ENCODE measurements at places on chromosomes 5 and 9. TPM values are rescaled to one million over a fixed set of nuclear protein-coding genes. Genes with fewer than 3 reads are reported as not detected.

DNA sequence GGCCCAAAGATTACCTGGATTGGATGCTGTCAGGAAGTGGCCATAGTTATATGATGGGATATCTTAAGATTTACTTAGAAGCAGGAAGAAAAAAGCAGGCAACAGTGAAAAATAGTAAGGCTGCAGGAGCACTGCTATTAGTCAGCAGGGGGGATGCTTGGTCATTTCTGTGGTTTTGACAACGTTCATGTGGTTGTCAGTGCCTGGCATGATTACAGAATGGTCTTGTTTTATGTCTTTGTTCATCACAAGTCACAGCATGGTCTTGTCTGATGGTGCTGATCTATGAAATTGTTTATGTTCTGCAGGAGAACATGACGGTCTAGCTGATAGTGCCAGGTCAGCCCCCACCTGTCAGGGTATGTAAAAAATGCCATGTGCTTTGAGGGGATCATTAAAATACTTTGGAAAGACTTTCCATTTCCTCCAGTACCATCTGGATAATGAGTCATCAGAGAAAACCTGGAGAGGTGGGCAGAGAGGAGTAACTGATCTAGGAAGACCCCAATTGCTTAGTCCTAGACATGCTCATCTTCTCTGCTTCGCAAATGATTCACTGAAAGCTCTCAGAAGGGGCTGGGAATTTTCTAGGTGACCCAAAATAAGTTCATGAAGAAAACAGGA lies 48.5 kb downstream of the PLGRKT start:
- no peaks in the 10 kb centered on the region for H3K27me3 ChIP-seq
- H3K4me1 ChIP-seq, result no peaks in the 10 kb centered on the region
- H3K36me3 ChIP-seq, result no peaks in the 10 kb centered on the region
- DNase-seq, result no peak
- H3K27ac ChIP-seq, result no peak overlapping the region

DNA sequence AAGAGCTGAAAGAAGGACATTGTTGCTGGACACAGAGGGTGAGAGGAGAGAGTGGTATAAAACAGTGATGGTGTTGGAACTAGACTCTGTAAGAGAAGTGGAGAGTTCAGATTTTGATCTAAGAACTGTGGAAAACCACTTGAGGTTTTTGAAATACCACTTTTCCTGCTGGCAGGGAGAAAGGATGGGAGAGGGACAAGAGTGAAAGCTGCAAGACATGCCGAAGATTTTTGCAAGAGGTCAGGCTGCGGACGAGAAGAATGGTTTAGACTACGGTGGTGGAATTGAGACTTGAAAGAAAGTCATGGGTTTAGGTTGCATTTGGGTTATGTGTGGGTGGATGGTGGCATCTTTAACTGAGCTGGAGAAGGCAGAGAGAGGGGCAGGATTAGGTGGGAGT lies 202.2 kb upstream of the RPS23 start:
- no peaks in the 10 kb centered on the region for H3K27me3 ChIP-seq

- H3K27me3 ChIP-seq, result no peaks in the 10 kb centered on the region
- no peaks in the 10 kb centered on the region for H3K4me1 ChIP-seq
- H3K27ac ChIP-seq, result no peak overlapping the region
- DNase-seq, result no peak
Measured at GRCh38 chr5:106894964-106895363, 775.8 kb downstream of the EFNA5 start.

DNA sequence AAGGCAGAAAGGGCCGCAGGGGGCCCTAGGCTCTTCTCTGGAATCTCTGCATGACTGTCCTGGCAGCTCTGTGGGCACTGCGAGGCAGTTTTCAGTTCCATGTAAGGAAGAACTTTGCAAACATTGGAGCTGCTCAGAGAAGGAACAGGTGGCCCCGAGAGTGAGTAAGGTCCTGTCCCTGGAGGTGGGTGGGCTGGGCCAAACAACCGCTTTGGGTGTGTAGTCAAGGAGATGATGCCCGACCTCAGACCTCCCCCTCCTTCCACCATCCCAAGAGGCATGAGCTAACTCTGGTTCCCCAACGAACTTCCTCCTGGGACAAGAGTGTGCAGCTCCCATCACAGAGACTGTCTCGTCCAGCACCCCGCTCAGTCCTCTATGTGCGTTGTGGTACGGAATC lies 20.5 kb downstream of the CSF1R start:
- H3K36me3 ChIP-seq, result no peaks in the 10 kb centered on the region
- H3K4me1 ChIP-seq, result peaks cover 15% of the 10 kb centered on the region
- H3K27ac ChIP-seq, result no peak overlapping the region
- H3K27me3 ChIP-seq, result no peaks in the 10 kb centered on the region
- DNase-seq, result no peak

- H3K4me3 ChIP-seq, result no peak overlapping the region
- no peaks in the 10 kb centered on the region for H3K4me1 ChIP-seq
- DNase-seq, result no peak
- H3K27me3 ChIP-seq, result no peaks in the 10 kb centered on the region
Measured at GRCh38 chr9:16371306-16371705, 499.2 kb downstream of the BNC2 start.

GRCh38 chr5:137498736-137499505 lies at the start of gene SPOCK1:
Gene SPOCK1 (minus strand): TSS chr5:137499326.
- no peaks in the 10 kb centered on the region for H3K36me3 ChIP-seq
- H3K4me3 ChIP-seq, result peak within 1 kb of the TSS; percentile 54
- H3K27ac ChIP-seq, result peak within 1 kb of the TSS; percentile 34
- DNase-seq, result peak; percentile 89
- no peaks in the 10 kb centered on the region for H3K27me3 ChIP-seq

- H3K4me3 ChIP-seq, result no peak overlapping the region
- H3K36me3 ChIP-seq, result no peaks in the 10 kb centered on the region
- H3K27me3 ChIP-seq, result no peaks in the 10 kb centered on the region
- H3K4me1 ChIP-seq, result peaks cover 52% of the 10 kb centered on the region
- peak overlapping the region; percentile 84 for H3K27ac ChIP-seq
Measured at GRCh38 chr9:130283539-130284248, 18.1 kb downstream of the HMCN2 start.

GRCh38 chr9:87707805-87708506 lies 18.0 kb upstream of the CTSL start:
- H3K36me3 ChIP-seq, result no peaks in the 10 kb centered on the region
- H3K27me3 ChIP-seq, result no peaks in the 10 kb centered on the region
- H3K27ac ChIP-seq, result no peak overlapping the region
- peaks cover 6% of the 10 kb centered on the region for H3K4me1 ChIP-seq

GRCh38 chr9:18743421-18743820 lies 269.5 kb downstream of the ADAMTSL1 start:
- H3K36me3 ChIP-seq, result no peaks in the 10 kb centered on the region
- no peaks in the 10 kb centered on the region for H3K27me3 ChIP-seq
- H3K4me3 ChIP-seq, result no peak overlapping the region
- H3K27ac ChIP-seq, result peak overlapping the region; percentile 58
- DNase-seq, result no peak
- peaks cover 8% of the 10 kb centered on the region for H3K4me1 ChIP-seq

- H3K27ac ChIP-seq, result no peak overlapping the region
- no peaks in the 10 kb centered on the region for H3K4me1 ChIP-seq
- no peaks in the 10 kb centered on the region for H3K27me3 ChIP-seq
- DNase-seq, result no peak
- no peaks in the 10 kb centered on the region for H3K36me3 ChIP-seq
Measured at GRCh38 chr5:113192541-113192940, 215.9 kb downstream of the DCP2 start.

DNA sequence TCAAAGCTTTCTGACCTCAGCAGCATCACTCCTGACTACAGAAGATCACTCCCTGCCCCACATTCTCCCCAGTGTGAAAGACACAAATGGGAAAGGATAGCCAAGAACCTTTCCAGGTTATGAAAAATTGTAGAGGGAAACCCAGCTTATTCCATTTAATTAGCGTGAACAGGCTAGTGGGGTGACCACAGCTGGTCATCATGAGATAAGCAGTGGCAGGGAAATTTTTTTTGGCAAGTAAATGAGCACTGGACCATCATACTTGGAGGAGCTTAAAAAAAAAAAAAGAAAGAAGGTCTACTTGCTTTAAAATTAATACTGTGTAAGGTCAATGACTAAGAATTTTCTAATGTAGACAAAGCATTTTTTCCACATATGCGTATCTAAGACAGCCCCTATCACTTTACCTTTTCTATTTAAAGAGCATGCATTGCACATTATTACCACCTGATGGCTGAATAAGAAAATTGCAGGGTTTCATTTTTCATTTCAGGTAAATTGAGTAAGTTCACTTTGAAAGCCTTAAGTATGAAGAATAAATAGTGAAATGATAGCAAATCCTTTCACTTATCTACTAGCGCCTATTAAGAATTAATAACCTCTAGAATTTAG lies 123.6 kb downstream of the ELAVL2 start:
- H3K4me3 ChIP-seq, result no peak overlapping the region
- no peaks in the 10 kb centered on the region for H3K36me3 ChIP-seq
- no peaks in the 10 kb centered on the region for H3K27me3 ChIP-seq
- H3K4me1 ChIP-seq, result no peaks in the 10 kb centered on the region

GRCh38 chr5:162068412-162068811 lies 839 bp downstream of the GABRG2 start:
- no peaks in the 10 kb centered on the region for H3K36me3 ChIP-seq
- no peak overlapping the region for H3K27ac ChIP-seq
- no peaks in the 10 kb centered on the region for H3K4me1 ChIP-seq
- no peak for DNase-seq
- no peaks in the 10 kb centered on the region for H3K27me3 ChIP-seq
- no peak overlapping the region for H3K4me3 ChIP-seq

- no peak overlapping the region for H3K4me3 ChIP-seq
- no peak overlapping the region for H3K27ac ChIP-seq
- no peaks in the 10 kb centered on the region for H3K36me3 ChIP-seq
- H3K4me1 ChIP-seq, result no peaks in the 10 kb centered on the region
Measured at GRCh38 chr9:124559871-124560270, 52.7 kb upstream of the NR5A1 start.

- H3K36me3 ChIP-seq, result no peaks in the 10 kb centered on the region
- DNase-seq, result no peak
- no peaks in the 10 kb centered on the region for H3K27me3 ChIP-seq
- H3K27ac ChIP-seq, result no peak overlapping the region
Measured at GRCh38 chr5:179228341-179229121, 116.7 kb downstream of the ADAMTS2 start.

DNA sequence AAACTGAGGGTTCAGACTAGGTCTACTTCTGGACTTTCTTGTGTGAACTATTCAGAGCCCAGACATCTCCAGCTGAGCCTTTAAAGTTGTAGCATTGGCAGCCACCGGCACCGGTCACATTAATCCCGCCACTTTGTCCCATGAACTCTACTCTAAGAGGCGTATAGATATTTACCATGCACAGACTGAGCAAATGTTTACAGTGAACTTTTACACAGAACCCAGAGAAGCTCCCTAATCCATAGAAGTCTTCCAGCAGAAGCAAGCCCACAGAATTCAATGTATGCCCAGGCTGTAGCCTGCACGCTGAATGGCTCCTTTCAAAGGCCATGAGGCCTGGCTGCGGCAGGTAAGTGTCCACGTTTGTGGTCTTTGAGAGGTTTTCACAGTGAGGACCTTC lies 466.9 kb downstream of the ENC1 start:
- no peak overlapping the region for H3K4me3 ChIP-seq
- no peak overlapping the region for H3K27ac ChIP-seq
- no peak for DNase-seq
- H3K4me1 ChIP-seq, result peaks cover 10% of the 10 kb centered on the region
- no peaks in the 10 kb centered on the region for H3K27me3 ChIP-seq

DNA sequence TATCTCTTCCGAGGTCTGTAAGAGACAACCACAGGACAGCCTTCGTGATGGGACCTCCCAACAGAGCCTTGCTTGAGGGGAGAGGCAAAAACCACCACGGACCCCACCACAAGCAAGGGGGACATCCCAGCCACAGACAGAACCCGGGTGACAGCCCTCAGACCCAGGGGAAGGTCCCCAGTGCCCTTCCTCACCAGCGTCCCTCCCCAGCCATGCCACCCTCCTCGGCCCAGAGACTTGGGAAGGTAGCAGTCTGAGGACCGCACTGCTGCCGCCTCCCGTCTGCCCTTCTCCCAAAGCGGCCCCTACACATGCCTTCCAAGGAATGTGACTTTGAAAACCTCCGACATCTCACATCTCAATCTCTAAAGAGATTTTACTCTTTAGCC lies 13.4 kb downstream of the IPPK start:
- no peak overlapping the region for H3K4me3 ChIP-seq
- H3K4me1 ChIP-seq, result peaks cover 6% of the 10 kb centered on the region
- no peaks in the 10 kb centered on the region for H3K27me3 ChIP-seq
- H3K36me3 ChIP-seq, result peaks cover 65% of the 10 kb centered on the region
- no peak overlapping the region for H3K27ac ChIP-seq

DNA sequence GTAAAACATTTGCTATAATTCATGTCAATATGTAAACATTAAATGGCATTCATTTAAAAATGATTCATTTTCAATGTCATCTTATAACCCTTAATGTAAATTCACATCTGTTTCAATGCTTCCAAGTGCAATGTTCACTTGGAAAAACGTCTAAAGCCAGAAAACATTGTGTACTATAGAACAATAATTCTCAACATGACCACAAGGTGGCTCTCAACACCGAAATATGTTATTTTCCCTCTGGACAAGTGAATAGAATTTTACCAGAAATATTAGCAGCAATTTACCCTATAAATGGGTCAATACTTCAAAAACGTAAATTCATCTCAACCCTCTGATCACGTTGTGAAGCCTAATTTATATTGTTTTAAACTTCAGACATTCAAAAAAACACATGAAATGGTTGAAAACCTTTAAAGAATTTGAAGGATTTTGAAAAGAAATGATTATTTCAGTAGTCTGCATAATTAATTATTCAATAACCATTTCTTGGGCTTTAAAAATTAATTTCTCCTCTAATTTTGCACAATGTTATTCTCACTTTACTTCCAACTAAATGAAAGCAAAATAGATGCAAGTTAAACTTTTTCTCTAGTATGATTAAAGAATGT lies 11.0 kb downstream of the CDH10 start:
- H3K4me1 ChIP-seq, result no peaks in the 10 kb centered on the region
- no peaks in the 10 kb centered on the region for H3K36me3 ChIP-seq
- no peak overlapping the region for H3K4me3 ChIP-seq
- H3K27ac ChIP-seq, result no peak overlapping the region
- no peak for DNase-seq

DNA sequence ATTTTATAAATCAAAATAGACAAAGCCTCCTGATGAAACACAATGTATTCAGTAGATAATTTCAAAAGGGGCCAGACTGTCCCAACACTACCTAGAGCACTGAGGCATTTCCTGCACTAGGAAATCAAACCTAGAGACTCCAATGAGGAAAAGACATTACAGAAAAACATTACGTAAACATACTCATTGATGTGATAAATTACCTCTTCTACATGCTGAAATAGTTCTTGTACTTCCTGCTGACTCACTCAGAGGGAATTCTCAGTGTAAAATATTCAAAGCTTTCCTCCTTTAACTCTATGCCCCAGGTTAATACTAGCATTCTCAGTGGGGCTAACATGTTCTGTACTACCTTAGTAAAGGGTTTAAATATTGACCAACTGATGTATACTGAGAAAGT lies 178.0 kb downstream of the ESM1 start:
- H3K27me3 ChIP-seq, result no peaks in the 10 kb centered on the region
- DNase-seq, result no peak
- H3K36me3 ChIP-seq, result no peaks in the 10 kb centered on the region
- no peak overlapping the region for H3K4me3 ChIP-seq

The PCDHB5 gene
- 3.6 TPM for total RNA-seq

The SCGB3A2 gene
- not detected for total RNA-seq

The LHX3 gene
- total RNA-seq, result not detected

The SYNPO gene
- total RNA-seq, result 20.4 TPM

The IRF1 gene
- 20.6 TPM for total RNA-seq

The CCIN gene
- 0.50 TPM for total RNA-seq

The WNT8A gene
- total RNA-seq, result not detected

The FRRS1L gene
- total RNA-seq, result 5.8 TPM
